ENCODE measurements at places on chromosomes 12 and 14.

DNA sequence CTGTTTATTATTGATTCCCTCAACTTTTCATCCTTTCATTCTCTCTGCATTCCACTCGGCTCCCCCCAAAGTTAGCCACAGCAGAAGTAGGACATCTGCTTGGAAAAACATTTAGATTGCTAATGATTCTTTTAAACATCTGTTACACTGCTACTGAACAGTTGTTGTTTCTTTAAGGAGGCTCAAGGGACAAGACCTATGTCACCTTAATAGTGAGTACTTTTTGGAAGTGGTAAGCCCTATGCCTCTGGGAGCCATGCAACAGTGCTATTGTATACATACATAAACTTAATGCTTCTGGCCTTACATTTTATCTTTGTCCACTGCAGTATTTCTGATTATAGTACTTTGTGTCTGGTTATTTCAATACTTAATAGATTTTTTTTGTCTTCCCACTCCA, 628.2 kb upstream of the FOXG1 start:
- no peak for DNase-seq

- peak; percentile 45 for DNase-seq
Measured at GRCh38 chr14:93007225-93007997, 84.5 kb downstream of the CHGA start.

- DNase-seq: no peak
Measured at GRCh38 chr12:46435625-46436024, 63.1 kb upstream of the SLC38A2 start.

DNA sequence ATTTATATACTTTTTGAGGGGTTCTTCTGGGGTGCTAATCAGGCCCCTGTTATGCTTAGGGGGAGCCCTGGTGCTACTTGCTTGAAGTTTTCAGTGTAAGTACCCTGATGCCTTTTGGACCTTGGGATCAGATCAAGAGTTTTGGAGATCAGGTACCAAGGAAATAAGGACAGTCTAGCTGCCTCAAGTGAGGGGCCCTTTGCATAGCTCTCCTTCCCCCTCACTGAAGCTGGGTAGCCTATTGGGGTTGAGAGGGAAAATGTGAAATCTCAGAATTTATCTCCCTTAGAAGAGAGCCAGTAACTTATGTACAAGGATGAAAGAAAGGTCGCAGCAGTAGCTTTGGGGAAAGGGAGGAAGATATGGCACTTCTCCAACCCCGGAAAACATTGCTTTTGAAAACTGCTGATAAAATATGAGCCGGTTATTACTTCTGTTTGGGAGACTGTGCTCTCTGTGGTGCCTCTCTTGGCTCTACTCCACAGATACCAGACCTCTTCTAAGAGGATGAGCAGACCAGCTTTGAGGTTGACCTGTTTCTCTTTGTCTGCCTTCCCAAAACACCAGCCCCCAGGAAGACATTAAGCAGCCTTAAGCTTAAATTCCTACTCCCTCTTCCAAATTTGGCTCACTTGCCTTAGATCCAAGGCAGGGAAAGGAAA, 8.8 kb upstream of the AMHR2 start:
- no peak for DNase-seq

- no peak for DNase-seq
Measured at GRCh38 chr12:128091951-128092382, 175.0 kb upstream of the TMEM132C start.

- no peak for DNase-seq
Measured at GRCh38 chr14:39974036-39974435, 541.8 kb upstream of the FBXO33 start.

DNA sequence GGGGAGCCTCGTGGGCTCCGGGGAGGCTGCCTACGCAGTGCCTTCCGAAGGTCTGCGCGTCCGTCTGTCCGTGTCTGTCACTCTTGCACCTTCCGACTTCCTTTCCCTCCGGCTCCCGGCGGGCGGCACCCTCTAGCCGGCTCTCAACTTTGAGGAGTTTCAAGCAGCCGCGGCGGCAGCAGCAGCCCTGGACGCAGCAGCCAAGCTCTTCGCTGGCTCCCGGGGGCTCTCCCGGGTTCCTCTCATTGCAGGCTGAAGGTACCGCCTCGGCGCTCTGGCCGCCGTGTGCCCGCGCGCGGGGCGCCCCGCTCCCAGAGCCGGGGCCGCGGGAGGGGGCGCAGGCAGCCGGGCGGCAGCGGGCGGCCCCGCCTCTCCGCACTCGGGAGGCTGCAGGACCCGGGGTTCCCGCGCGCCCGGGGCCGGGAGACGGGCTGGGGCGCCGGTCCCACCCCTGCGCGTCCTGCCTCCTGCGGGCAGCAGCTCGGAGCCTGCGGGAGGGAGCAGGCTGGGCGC, at the start of the genes AMIGO2 and PCED1B:
Gene AMIGO2, minus strand, starts transcription at position 492 of the 513 bp plus-strand sequence. CDS start 957 bp downstream, outside the sequence.
Gene PCED1B, plus strand, starts transcription at position 154 of the 513 bp plus-strand sequence. CDS start 155,443 bp downstream, outside the sequence.
- DNase-seq: no peak

DNA sequence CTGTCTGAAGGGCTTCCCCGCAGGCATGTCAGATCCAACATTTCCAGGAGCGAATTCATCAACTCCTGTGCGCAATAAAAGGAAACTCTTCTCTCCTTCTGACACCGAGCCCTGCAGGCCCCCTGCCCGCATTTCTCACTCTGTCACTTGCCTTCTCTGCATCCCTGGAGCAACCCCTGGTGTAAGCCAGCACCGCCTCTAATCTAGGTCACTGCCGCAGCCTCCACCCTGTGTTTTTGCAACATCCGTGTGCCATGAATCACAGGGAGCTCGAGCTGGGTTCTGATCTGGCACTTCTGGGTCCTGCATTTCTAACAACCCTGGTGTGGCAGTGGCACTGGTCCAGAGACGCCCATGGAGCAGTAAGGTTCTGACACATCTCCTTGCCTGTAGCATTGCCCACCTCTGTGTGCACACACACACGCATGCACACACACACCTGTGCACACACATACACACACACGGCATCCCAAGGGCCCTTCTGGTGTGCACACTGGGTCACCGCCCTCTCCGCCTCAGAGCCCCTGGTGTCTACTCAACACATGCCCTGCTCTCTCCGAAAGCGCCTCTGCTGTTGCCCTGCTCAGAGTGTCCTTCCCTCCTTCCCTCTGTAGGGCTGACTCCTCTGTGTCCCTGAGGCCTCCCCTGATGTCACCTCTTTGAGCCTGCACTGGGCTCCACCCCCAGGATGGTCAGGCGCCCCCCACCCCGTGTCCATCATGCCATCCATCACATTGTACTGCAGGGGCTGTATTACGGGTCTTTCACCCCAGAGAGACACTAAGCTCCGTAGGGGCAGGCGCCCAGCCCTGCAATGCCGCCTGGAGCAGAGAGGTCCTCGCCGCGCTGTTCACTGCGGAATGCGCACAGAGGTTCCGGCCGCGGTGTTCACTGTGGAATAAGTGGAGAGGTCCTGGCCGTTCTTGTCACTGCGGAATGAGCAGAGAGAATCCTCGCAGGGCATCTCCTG, 111.4 kb upstream of the SFSWAP start:
- no peak for DNase-seq

DNA sequence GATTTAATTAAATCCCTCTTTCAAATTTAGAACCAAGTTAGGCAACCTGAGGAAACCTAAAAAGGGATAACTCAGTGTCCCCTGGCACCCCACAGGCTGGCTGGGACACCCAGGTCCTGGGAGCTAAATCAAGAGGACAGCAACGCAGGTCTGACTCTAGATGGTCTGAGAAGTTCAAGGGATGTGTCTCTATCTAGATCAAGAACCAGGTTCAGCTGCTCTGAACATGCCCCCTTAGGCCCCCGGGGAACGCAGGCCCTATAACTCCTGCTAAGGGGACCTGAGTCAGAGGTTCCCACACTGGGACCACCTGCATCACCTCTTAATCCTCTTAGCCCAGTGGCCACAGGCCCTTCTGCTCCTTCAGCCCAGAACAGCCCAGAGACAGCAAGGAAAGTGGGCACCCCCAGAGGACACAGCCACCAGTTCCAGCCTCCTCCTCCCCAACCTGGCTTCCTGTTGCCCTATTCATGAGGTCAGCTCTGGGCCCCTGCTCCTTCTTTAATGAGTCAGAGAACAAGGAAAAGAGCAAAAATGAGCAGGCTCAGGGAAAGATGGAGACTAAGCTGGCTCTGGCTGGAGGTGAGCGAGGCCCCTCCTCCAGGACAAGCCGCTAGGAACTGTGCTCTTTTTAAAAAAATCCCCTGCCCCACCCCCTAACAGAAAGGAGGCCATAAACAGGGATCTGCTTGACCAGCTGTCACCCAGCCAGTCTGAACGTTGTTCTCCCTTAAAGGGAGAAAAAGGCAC, 10.8 kb downstream of the PITPNM2 start:
- DNase-seq: no peak

DNA sequence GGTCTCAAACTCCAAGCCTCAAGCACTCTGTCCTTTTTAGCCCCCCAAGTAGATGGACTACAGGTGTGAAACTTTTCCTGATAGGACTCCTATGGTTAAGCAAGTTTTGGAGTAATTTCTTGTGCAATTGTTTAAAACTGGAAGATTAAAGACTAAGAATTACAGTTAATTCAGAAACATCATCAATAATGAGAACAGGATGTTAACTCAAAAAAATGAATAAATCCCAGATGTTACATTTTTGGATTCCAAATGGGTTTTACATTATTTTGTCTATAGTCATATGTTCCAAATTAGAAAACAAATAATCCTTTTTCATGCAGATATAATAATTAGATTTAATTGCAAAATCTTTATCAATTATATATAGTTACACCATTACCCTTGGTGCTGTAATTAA, 24.4 kb upstream of the KITLG start:
- DNase-seq: no peak

GRCh38 chr14:74976264-74977113, 21.1 kb upstream of the PGF start:
- no peak for DNase-seq

GRCh38 chr14:82641050-82641540, 1107.4 kb upstream of the SEL1L start:
- DNase-seq: no peak

DNA sequence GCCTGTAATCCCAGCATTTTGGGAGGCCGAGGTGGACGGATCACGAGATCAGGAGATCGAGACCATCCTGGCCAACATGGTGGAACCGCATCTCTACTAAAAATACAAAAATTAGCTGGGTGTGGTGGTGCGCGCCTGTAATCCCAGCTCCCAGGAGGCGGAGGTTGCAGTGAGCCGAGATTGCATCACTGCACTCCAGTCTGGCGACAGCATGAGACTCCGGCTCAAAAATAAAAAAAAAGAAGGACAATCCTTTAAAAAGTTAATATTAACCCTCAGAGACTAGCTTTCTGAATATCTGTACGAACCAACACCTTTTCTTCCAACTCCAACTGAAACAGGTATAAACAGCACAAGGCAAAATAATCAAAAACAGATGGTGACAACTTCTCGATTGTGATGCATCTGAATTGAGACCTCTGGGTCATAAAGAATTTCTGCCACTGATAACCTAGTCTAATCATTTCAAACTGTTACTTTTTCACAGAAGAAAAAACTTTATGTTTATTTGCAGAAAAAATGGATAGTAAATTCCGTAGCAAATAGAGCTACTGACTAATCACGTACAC, 27.8 kb downstream of the CLIP1 start:
- no peak for DNase-seq

- no peak for DNase-seq
Measured at GRCh38 chr14:23942587-23942986, 11.0 kb upstream of the DHRS4 start.

GRCh38 chr14:75469606-75470237, 41.9 kb downstream of the JDP2 start:
- DNase-seq: no peak
